ENCODE measurements at places on chromosomes 6 and 20. TPM values are rescaled to one million over a fixed set of nuclear protein-coding genes. Genes with fewer than 3 reads are reported as not detected.

SASH1 gene
- total RNA-seq = 5.5 TPM

TRIM31 gene
- total RNA-seq = not detected

TRIM26 gene
- 54.1 TPM for total RNA-seq

POM121L2 gene
- not detected for total RNA-seq

MOG gene
- total RNA-seq = not detected

CST5 gene
- not detected for total RNA-seq

LRFN2 gene
- 0.12 TPM for total RNA-seq

DAAM2 gene
- total RNA-seq = 0.03 TPM

CRISP2 gene
- not detected for total RNA-seq

SPATS1 gene
- not detected for total RNA-seq

ELOVL5 gene
- 71.5 TPM for total RNA-seq

SLC17A9 gene
- 7.8 TPM for total RNA-seq

HLA-G gene
- not detected for total RNA-seq

OOEP gene
- 0.63 TPM for total RNA-seq

SYTL3 gene
- total RNA-seq = 16.8 TPM

THBD gene
- 0.21 TPM for total RNA-seq

TPBG gene
- total RNA-seq = 0.58 TPM

FAM162B gene
- not detected for total RNA-seq

C6orf163 gene
- total RNA-seq = 2.7 TPM

PROKR2 gene
- total RNA-seq = 0.33 TPM

NEURL2 gene
- 3.1 TPM for total RNA-seq

BMP2 gene
- total RNA-seq = not detected

GPLD1 gene
- 1.4 TPM for total RNA-seq

ZBTB22 gene
- 29.3 TPM for total RNA-seq

TFAP2D gene
- total RNA-seq = not detected

SLC35B2 gene
- 21.8 TPM for total RNA-seq

TULP4 gene
- 84.9 TPM for total RNA-seq

TFAP2B gene
- not detected for total RNA-seq

LYRM4 gene
- 17.7 TPM for total RNA-seq

PKIB gene
- 2.1 TPM for total RNA-seq

C6orf58 gene
- total RNA-seq = not detected

ZSCAN12 gene
- total RNA-seq = 4.0 TPM

RIPPLY2 gene
- total RNA-seq = not detected

FHL5 gene
- not detected for total RNA-seq

BCAS1 gene
- 0.33 TPM for total RNA-seq

DEFB132 gene
- not detected for total RNA-seq

MCHR2 gene
- not detected for total RNA-seq

DDX43 gene
- total RNA-seq = 0.90 TPM

SLC32A1 gene
- total RNA-seq = not detected

ALDH8A1 gene
- 1.8 TPM for total RNA-seq

ZSCAN16 gene
- total RNA-seq = 13.1 TPM

IL17A gene
- not detected for total RNA-seq

LY6G5B gene
- 50.5 TPM for total RNA-seq
